ENCODE measurements at places on chromosomes 7 and 10. TPM values are rescaled to one million over a fixed set of nuclear protein-coding genes. Genes with fewer than 3 reads are reported as not detected.

PARG gene
- total RNA-seq: 55.1 TPM

- no peak for DNase-seq
- no peak overlapping the region for H3K27ac ChIP-seq
- H3K4me1 ChIP-seq: peaks cover 14% of the 10 kb centered on the region
- no peak overlapping the region for H3K4me3 ChIP-seq
- peaks cover 11% of the 10 kb centered on the region for H3K36me3 ChIP-seq
- H3K27me3 ChIP-seq: no peaks in the 10 kb centered on the region
These were observed 554 bp downstream of the FRA10AC1 start for GRCh38 chr10:93701866-93702209.

- no peak for DNase-seq
- H3K4me1 ChIP-seq: peaks cover 15% of the 10 kb centered on the region
- no peak overlapping the region for H3K27ac ChIP-seq
- H3K36me3 ChIP-seq: no peaks in the 10 kb centered on the region
- no peaks in the 10 kb centered on the region for H3K27me3 ChIP-seq
These were observed 1452.2 kb downstream of the REEP3 start for GRCh38 chr10:64973391-64973790.

GRCh38 chr10:102281102-102281487, 35.8 kb downstream of the GBF1 start:
- H3K27ac ChIP-seq: no peak overlapping the region
- H3K27me3 ChIP-seq: no peaks in the 10 kb centered on the region
- H3K4me3 ChIP-seq: no peak overlapping the region
- DNase-seq: no peak
- no peaks in the 10 kb centered on the region for H3K4me1 ChIP-seq
- no peaks in the 10 kb centered on the region for H3K36me3 ChIP-seq

DNA sequence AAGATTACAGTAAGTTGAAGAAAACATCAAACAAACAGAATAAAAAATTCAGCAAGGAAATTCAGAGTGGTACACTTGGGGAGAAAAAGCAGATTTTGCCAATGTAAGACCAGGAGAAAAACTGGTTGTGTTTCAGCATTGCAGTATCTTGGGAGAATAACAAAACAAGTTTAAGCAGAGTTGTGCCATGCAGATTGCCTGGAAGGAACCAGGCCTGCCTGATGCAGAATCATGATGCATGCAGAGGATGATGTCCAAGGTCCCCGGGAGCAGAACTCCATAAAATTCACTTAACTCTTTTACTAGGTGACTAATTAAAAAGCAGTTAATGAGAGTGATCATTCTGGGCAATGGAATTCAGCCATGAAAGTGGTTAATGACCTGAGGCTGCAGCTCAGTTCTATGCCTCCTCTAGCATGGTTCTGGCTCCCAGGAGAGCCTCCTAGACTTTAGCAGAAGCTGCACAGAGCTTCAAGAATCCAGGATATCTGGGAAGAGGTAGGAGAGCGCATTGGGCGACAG, 379.7 kb upstream of the C7orf33 start:
- no peaks in the 10 kb centered on the region for H3K27me3 ChIP-seq
- no peak overlapping the region for H3K4me3 ChIP-seq
- H3K27ac ChIP-seq: no peak overlapping the region
- DNase-seq: no peak

TEX36 gene
- not detected for total RNA-seq

HOGA1 gene
- 0.15 TPM for total RNA-seq

- H3K27me3 ChIP-seq: no peaks in the 10 kb centered on the region
- DNase-seq: no peak
- H3K27ac ChIP-seq: no peak overlapping the region
- no peaks in the 10 kb centered on the region for H3K4me1 ChIP-seq
These were observed 44.6 kb downstream of the FRA10AC1 start for GRCh38 chr10:93657757-93658156.

DNA sequence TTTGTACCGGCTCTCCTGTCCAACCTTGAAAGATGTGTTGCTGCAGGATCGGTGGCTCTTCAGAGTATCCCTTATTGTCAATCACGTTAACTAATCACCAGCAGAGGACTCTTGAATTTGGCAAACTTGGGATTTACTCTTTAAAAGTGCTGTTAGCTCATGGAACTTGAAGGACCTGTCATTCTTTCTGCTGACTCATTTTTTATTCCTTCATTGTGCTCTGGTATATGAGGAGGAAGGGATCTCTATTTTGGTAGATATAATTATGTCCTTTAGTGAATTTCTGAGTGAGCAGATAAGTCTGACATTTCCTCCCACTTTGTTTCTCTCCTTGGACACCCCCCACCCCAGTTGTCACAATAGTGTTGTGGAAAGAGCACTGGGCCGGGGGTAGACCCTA, 175.1 kb upstream of the HDAC9 start:
- no peak overlapping the region for H3K4me3 ChIP-seq
- H3K27ac ChIP-seq: no peak overlapping the region
- DNase-seq: no peak
- H3K4me1 ChIP-seq: peaks cover 23% of the 10 kb centered on the region

- no peak for DNase-seq
- H3K36me3 ChIP-seq: peaks cover 32% of the 10 kb centered on the region
- H3K4me1 ChIP-seq: no peaks in the 10 kb centered on the region
These were observed 32.5 kb downstream of the LANCL2 start for GRCh38 chr7:55397617-55398016.

- H3K36me3 ChIP-seq: peaks cover under 1% of the 10 kb centered on the region
- peaks cover 18% of the 10 kb centered on the region for H3K4me1 ChIP-seq
- peak overlapping the region; percentile 91 for H3K4me3 ChIP-seq
- DNase-seq: no peak
These were observed 775 bp downstream of the STARD3NL start for GRCh38 chr7:38178695-38179344.

DNA sequence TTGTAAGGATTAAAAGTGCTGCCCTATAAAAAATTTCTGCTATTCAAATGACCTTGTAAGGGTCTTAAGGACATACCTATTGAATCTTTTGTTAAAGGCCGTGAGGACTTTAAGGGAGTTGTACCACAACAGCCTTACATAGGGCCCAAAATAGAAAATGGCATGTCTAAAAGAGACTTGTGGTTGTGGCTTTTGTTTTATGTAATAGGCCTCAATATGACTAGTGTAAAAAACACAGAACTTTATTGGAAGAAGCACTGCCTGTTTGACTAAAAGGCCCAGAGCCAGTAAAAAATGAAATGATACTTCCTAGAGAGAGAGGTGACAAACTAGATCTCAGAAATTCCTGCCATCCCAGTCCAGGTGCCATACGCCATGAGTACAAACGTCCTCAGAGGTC, 286.6 kb downstream of the SEMA3D start:
- H3K27me3 ChIP-seq: no peaks in the 10 kb centered on the region
- H3K36me3 ChIP-seq: peaks cover 7% of the 10 kb centered on the region
- no peaks in the 10 kb centered on the region for H3K4me1 ChIP-seq
- H3K4me3 ChIP-seq: no peak overlapping the region

DNA sequence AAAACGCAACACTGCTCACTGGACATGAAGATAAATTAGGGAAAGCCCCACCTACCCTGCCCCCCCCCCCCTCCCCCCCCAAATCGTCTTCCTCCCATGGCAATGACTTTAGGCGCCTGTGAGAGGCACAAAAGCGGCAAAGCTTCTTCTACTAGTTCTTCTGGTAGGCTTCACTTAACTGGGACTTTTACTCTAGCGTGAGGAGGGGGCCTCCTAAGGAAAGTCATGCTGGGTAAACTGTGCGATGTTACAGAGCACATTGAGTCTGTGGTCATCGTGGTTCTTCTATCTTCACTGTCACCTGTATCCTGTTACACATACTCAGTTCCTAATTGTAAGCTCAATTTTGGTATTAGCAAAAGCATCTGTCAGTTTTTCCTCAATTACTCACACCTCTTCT, 25.1 kb downstream of the HSPB1 start:
- DNase-seq: no peak
- H3K36me3 ChIP-seq: peaks cover 57% of the 10 kb centered on the region
- H3K27me3 ChIP-seq: no peaks in the 10 kb centered on the region
- H3K4me3 ChIP-seq: no peak overlapping the region

INHBA gene
- total RNA-seq: 1.0 TPM

HACD1 gene
- 18.6 TPM for total RNA-seq

FOXP2 gene
- total RNA-seq: 0.17 TPM

- H3K4me1 ChIP-seq: no peaks in the 10 kb centered on the region
- H3K36me3 ChIP-seq: no peaks in the 10 kb centered on the region
- H3K27me3 ChIP-seq: no peaks in the 10 kb centered on the region
- H3K4me3 ChIP-seq: no peak overlapping the region
- DNase-seq: no peak
- H3K27ac ChIP-seq: no peak overlapping the region
These were observed 20.1 kb upstream of the CFTR start for GRCh38 chr7:117459735-117460134.

CAMK1D gene
- 8.0 TPM for total RNA-seq

DNA sequence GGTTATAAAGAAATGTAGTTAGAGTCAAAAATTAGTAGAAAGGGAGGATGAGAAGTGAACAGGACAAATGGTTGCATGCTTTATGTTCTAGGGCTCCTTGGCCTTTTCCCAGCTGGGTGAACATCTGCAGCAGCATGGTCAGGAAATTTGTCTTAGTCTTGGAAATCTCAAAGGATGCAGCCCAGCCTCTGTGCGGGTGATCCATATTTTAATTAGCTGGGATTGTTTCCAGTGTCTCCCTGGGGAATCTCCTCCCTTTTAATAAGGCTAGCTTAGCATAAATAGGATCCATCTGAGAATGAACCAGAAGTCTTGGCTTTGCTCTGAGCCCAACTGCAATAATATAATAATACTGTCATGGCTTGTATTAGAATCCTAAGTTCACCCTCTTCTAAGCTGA, 198.3 kb downstream of the PRKG1 start:
- peaks cover 29% of the 10 kb centered on the region for H3K36me3 ChIP-seq
- H3K4me3 ChIP-seq: no peak overlapping the region
- peaks cover 4% of the 10 kb centered on the region for H3K27me3 ChIP-seq
- no peak for DNase-seq

RET gene
- 17.8 TPM for total RNA-seq
